Natural killer cell (primary cell): ENCODE measurements at places on chromosomes 4 and X. TPM values are rescaled to one million over a fixed set of nuclear protein-coding genes. Genes with fewer than 3 reads are reported as not detected.

The CFAP99 gene
- total RNA-seq: not detected

DNA sequence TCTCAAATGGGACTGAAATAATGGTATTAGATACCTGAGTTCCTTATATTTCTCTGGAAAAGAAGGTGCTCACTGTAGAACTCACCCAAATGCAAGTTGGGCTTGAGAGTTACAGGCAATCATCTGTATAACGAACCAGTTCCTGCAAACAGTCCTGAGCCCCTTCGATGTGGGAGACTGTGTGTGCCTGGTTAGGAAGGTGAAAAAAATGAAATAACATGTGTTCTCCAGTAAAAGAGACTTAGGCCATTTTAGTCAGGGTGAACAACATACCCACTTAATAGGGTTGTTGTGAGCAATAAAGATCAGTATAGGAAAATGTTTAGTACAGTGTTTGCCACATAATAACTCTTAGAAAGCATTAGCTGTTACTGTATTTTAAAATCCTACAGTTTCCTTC lies 23.4 kb downstream of the STIM2 start:
- peaks cover 24% of the 10 kb centered on the region for H3K4me1 ChIP-seq
- H3K27me3 ChIP-seq: no peaks in the 10 kb centered on the region
- H3K36me3 ChIP-seq: no peaks in the 10 kb centered on the region

The PABPC1L2A gene
- total RNA-seq: not detected

- H3K27ac ChIP-seq: no peak overlapping the region
- H3K4me3 ChIP-seq: no peak overlapping the region
- H3K4me1 ChIP-seq: no peaks in the 10 kb centered on the region
- H3K36me3 ChIP-seq: no peaks in the 10 kb centered on the region
- H3K27me3 ChIP-seq: no peaks in the 10 kb centered on the region
These were observed 168.2 kb downstream of the ZNF518B start for GRCh38 chr4:10288830-10289537.

The SPACA5 gene
- total RNA-seq: not detected

- no peaks in the 10 kb centered on the region for H3K27me3 ChIP-seq
- no peaks in the 10 kb centered on the region for H3K4me1 ChIP-seq
- no peak overlapping the region for H3K4me3 ChIP-seq
- DNase-seq: no peak
- H3K27ac ChIP-seq: no peak overlapping the region
- no peaks in the 10 kb centered on the region for H3K36me3 ChIP-seq
These were observed 33.4 kb upstream of the FAM47B start for GRCh38 chrX:34909151-34909550.

GRCh38 chrX:15524417-15524816 lies 23.8 kb downstream of the BMX start:
- no peak overlapping the region for H3K4me3 ChIP-seq
- H3K4me1 ChIP-seq: no peaks in the 10 kb centered on the region
- H3K36me3 ChIP-seq: no peaks in the 10 kb centered on the region
- DNase-seq: no peak
- no peaks in the 10 kb centered on the region for H3K27me3 ChIP-seq

The ANXA10 gene
- not detected for total RNA-seq

The KLHL13 gene
- 0.11 TPM for total RNA-seq

GRCh38 chr4:147480891-147481576 lies at the start of gene EDNRA:
EDNRA (plus strand) TSS chr4:147481097; CDS start chr4:147485682, 4,585 bp downstream.
- no peaks in the 10 kb centered on the region for H3K36me3 ChIP-seq
- peaks cover 11% of the 10 kb centered on the region for H3K27me3 ChIP-seq
- H3K4me1 ChIP-seq: no peaks in the 10 kb centered on the region
- no peak within 1 kb of the TSS for H3K27ac ChIP-seq
